ENCODE measurements at places on chromosomes 13 and 19. TPM values are rescaled to one million over a fixed set of nuclear protein-coding genes. Genes with fewer than 3 reads are reported as not detected.

RBM26 gene
- 37.9 TPM for total RNA-seq

BCL3 gene
- total RNA-seq, result 2.2 TPM

IZUMO2 gene
- not detected for total RNA-seq

KLK11 gene
- total RNA-seq, result not detected

GPR4 gene
- total RNA-seq, result 0.30 TPM

ZNF83 gene
- total RNA-seq, result 76.5 TPM

MUC16 gene
- under 0.01 TPM for total RNA-seq

ANGPTL8 gene
- total RNA-seq, result not detected

DNA sequence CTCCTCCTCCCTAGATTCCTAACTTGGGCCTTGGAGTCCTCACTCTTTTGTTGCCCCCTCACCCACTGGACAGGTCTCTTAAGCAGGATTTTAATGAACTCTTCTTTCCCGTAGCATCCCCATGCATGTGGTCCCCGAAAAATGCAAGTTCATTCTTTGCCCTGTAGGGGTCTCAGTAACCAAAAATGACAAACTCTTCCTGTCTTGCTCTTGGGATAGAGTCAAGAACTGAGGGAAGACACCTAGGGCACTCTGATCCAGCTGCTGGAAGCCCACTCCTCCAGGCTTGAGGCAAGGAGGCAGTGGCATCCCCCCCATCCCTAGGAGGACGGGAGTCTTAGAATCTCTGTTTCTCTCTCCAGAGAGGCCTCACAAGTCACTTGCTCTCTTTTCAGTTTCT is 987.0 kb downstream of the DIAPH3 start:
- H3K36me3 ChIP-seq, result no peaks in the 10 kb centered on the region
- H3K4me3 ChIP-seq, result no peak overlapping the region
- no peak overlapping the region for H3K27ac ChIP-seq
- no peaks in the 10 kb centered on the region for H3K4me1 ChIP-seq

DNA sequence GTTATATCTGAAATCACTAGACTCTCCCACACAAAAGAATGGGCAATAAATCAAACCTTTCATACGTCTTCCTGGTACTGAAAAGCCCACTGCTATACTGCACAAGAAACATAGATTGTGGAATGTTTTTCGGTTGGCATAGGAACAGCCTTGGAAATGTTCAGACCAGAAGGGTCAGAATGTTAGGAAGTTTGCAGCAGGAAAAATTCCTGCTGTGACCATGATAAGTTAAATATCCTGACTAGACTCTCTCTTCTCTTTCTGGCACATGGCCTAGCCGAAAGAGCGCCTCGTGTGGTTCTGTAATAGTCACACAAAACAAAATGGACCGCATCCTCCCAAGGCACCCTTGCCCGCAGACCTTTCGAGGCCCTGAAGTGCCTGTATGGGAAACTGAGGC is 427.2 kb downstream of the COG6 start:
- H3K27ac ChIP-seq, result no peak overlapping the region
- DNase-seq, result peak; percentile 65
- H3K4me1 ChIP-seq, result peaks cover 3% of the 10 kb centered on the region
- no peaks in the 10 kb centered on the region for H3K36me3 ChIP-seq
- no peaks in the 10 kb centered on the region for H3K27me3 ChIP-seq
- H3K4me3 ChIP-seq, result no peak overlapping the region

- H3K4me1 ChIP-seq, result peaks cover 51% of the 10 kb centered on the region
- no peaks in the 10 kb centered on the region for H3K27me3 ChIP-seq
- peak overlapping the region; percentile 49 for H3K27ac ChIP-seq
- no peak overlapping the region for H3K4me3 ChIP-seq
- H3K36me3 ChIP-seq, result peaks cover 54% of the 10 kb centered on the region
- peak; percentile 80 for DNase-seq
Measured at GRCh38 chr13:113040597-113041292, 64.8 kb upstream of the F7 start.

DNA sequence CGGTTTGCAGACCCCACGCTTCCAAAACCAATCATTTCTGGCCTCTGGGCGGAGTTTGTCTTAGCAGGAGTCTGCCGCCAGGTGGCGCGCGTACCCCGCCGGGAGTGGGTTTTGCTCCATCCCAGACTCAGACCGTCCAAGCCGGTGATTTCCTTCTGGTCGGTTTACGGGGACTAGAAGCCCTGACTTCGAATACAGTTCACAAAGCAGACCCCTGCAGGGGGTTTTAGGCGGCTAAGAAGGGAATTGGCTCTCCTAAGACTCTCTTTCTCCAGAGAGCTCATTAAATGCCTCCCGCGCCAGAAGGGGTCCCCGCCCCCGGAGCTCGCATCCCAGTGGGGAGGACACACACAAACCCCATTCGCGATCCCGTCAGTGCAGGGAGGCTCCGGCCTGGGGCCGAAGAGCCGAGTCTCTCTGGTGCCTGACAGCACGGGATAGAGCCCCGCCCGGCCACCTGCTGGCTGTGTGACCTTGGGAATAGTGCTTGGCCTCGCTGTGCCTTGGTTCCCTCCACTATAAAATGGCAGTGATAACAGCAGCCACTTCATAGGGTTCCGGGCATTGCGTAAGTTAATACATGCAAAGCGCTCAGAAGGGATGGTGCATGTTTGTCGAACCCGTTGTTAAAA is 8.6 kb upstream of the NUP62 start:
- DNase-seq, result peak; percentile 71
- no peak overlapping the region for H3K27ac ChIP-seq
- peaks cover 2% of the 10 kb centered on the region for H3K36me3 ChIP-seq
- peaks cover 9% of the 10 kb centered on the region for H3K4me1 ChIP-seq

DNA sequence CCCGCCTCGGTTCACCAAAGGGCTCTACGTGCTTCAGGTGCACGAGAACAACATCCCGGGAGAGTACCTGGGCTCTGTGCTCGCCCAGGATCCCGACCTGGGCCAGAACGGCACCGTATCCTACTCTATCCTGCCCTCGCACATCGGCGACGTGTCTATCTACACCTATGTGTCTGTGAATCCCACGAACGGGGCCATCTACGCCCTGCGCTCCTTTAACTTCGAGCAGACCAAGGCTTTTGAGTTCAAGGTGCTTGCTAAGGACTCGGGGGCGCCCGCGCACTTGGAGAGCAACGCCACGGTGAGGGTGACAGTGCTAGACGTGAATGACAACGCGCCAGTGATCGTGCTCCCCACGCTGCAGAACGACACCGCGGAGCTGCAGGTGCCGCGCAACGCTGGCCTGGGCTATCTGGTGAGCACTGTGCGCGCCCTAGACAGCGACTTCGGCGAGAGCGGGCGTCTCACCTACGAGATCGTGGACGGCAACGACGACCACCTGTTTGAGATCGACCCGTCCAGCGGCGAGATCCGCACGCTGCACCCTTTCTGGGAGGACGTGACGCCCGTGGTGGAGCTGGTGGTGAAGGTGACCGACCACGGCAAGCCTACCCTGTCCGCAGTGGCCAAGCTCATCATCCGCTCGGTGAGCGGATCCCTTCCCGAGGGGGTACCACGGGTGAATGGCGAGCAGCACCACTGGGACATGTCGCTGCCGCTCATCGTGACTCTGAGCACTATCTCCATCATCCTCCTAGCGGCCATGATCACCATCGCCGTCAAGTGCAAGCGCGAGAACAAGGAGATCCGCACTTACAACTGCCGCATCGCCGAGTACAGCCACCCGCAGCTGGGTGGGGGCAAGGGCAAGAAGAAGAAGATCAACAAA is 2.6 kb downstream of the PCDH17 start:
- H3K36me3 ChIP-seq, result peaks cover 11% of the 10 kb centered on the region
- DNase-seq, result no peak
- peak overlapping the region; percentile 45 for H3K27ac ChIP-seq

DNA sequence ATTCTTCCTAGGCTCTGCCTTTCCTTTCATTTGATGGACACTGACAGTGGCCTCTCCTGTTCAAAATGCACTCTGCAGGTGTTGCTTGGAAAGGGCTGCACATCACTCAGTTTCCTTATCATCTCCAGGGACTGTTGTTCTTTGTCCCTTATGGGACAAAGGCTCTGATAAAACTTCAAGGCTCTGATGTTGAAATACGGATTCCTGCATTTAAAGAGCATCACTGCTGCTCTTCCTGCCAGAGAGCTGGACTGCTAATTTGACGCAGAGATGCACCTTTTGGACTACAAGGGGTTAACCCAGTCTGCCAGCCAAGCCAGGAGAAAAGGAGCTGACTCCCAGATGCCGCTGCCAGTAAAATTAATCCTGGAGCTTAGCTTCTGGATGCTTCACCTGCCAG is 952.1 kb downstream of the DIAPH3 start:
- no peak overlapping the region for H3K4me3 ChIP-seq
- no peak overlapping the region for H3K27ac ChIP-seq

GRCh38 chr19:18774782-18775444 is 16.2 kb downstream of the COMP start:
- no peak overlapping the region for H3K27ac ChIP-seq
- H3K4me1 ChIP-seq, result peaks cover 27% of the 10 kb centered on the region
- no peak for DNase-seq
- peaks cover 91% of the 10 kb centered on the region for H3K36me3 ChIP-seq
- no peak overlapping the region for H3K4me3 ChIP-seq

DNA sequence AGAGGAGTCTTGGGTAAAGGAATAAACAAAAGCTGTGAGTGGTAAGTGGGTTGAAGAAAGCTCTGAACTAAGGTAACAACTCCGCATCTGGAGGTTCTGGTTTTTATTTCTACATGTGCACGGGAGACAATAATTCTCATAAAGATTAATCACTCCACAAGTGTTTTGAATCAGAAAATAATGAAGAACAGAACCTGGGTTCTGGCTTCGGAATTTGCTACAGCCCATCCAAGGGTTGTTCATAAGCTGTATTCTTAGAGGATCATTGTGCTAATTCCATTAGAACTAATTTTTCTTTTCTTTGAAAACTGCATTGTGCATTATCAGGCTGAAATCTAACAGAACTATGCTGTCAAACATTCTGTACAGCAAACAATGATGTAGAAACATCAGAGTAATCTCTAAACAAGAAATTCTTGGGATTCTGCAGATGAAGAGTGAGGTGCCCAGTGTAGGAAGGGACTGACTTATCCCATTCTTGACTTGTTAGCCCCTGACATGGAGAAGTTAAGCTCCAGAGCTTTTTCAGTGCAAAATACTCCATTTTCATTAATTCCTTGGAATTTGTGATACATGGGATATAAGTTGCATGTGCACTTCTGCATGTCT is 368.2 kb downstream of the COG6 start:
- no peak overlapping the region for H3K27ac ChIP-seq
- H3K4me1 ChIP-seq, result no peaks in the 10 kb centered on the region
- no peak for DNase-seq
- H3K27me3 ChIP-seq, result no peaks in the 10 kb centered on the region
- no peak overlapping the region for H3K4me3 ChIP-seq
- H3K36me3 ChIP-seq, result no peaks in the 10 kb centered on the region

DNA sequence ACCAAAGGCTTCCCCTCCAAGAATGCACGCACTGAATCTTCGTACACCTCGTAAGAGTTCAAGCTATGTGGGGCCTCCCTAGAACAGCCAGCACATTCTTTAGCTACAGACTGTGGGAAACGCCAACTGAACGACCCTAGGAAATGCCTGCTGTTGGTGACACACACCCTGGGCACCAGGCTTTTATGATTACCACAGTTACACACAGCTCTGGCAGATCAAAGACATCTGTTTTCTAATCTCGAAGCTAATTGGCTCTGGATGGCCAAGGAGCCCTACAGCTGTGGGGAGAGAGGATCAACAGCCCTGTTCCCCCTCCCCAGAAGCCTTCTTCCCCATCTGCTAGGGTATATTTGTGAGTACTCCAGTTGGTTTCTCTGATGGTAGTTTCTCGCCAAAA is 123.0 kb downstream of the COL4A1 start:
- no peak overlapping the region for H3K27ac ChIP-seq
- H3K4me1 ChIP-seq, result peaks cover 10% of the 10 kb centered on the region
- no peaks in the 10 kb centered on the region for H3K27me3 ChIP-seq
- H3K36me3 ChIP-seq, result peaks cover 20% of the 10 kb centered on the region

DNA sequence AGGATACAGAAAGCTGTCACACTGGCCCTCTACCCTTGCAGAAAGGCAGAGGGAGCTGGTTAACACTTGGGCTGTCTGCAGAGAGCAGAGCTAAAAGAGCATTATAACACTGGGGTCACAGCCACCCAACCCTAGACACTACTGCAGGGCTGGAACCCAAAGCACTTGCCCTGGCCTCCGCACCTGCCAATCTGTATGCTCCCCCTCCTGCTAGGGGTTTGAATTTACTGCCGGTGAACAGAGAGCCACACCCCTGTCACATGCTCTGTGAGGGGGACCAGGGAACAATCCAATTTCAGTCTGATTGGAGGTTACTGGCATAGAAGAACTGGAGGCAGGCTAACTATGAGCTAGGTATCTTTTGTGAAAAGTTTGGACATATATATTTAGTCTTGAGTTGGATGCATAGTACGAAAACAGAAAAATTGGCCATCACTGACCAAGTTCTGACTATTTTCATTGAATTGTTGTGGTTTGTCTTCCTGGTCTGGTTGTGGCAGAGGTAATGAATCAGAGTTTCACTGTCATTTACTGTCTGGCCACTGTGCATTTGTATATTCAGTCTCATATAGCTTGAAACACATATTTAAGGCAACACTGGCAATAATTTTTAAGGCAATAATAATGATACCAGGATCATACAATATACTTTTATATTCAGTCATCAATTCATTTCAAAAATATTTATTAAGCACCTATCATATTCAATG is 504.3 kb upstream of the ATXN8OS start:
- no peaks in the 10 kb centered on the region for H3K36me3 ChIP-seq
- no peak for DNase-seq
- no peak overlapping the region for H3K4me3 ChIP-seq
- H3K27me3 ChIP-seq, result no peaks in the 10 kb centered on the region

GRCh38 chr19:55959996-55960675 is 12.5 kb downstream of the NLRP8 start:
- H3K27ac ChIP-seq, result no peak overlapping the region
- H3K4me1 ChIP-seq, result no peaks in the 10 kb centered on the region
- H3K36me3 ChIP-seq, result no peaks in the 10 kb centered on the region
- no peak for DNase-seq
- H3K27me3 ChIP-seq, result no peaks in the 10 kb centered on the region

DNA sequence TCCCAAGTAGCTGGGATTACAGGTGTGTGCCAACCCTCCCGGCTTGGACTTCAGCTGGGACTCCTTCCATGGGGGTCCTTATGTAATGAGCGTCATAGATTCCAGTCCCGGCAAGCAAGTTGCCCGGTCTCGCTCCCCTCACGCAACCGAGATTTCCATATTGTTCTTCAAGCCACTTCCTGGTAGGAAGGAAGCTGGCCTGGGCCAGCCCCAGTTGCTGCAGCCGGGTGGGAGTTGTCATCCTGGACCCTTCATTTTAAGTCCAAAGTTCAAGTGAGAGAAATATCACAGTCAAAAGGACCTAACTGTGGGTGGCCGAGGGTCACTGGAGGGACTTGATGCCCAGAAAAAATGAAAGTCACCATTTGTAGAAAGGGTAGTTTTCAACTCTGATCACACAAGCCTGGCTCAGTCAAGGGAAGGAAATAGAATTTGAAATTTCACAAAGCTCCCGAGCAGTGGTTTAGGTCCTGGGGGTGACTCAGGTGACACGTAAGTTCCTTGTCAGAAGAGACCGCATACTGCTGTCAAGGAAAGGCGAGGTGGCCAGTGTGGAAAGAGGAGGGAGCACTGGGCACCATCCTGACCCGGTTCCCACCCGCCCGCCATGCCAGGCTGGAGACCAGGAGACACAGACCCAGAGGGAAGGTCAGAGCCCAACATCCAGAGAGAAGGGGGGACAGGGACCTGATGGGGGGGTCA is 5.3 kb downstream of the FGF21 start:
- H3K27me3 ChIP-seq, result peaks cover 13% of the 10 kb centered on the region
- DNase-seq, result no peak
- H3K4me1 ChIP-seq, result no peaks in the 10 kb centered on the region
- H3K4me3 ChIP-seq, result no peak overlapping the region
- H3K36me3 ChIP-seq, result no peaks in the 10 kb centered on the region

- H3K36me3 ChIP-seq, result no peaks in the 10 kb centered on the region
- peak; percentile 16 for DNase-seq
- H3K27me3 ChIP-seq, result no peaks in the 10 kb centered on the region
- no peaks in the 10 kb centered on the region for H3K4me1 ChIP-seq
- no peak overlapping the region for H3K27ac ChIP-seq
Measured at GRCh38 chr13:109933476-109933875, 147.1 kb upstream of the IRS2 start.
